ENCODE measurements at places on chromosomes 5 and 9. TPM values are rescaled to one million over a fixed set of nuclear protein-coding genes. Genes with fewer than 3 reads are reported as not detected.

DNA sequence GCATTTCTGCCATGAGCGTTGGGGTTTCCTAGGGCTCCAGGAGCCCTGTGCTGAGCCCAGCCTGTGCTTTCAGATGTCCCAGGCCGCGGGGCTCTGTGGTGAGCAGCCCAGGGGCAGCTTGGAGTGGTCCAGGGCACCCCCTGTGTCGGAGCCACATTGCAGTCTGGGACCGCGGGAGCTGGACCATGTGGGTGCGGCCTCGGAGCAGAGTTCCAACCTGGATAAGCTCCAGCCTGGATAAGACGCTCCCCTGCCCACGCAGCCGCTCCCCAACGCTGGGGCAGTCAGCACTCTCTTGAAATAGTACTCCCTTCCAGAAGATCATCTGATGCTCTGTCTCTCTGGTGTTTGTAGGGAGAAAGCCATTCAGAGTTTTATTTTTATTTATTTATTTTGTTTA, 111.1 kb downstream of the WNK2 start:
- no peak overlapping the region for H3K4me3 ChIP-seq
- no peaks in the 10 kb centered on the region for H3K4me1 ChIP-seq
- H3K27me3 ChIP-seq = peaks cover 18% of the 10 kb centered on the region
- no peaks in the 10 kb centered on the region for H3K36me3 ChIP-seq

The TTC16 gene
- 0.19 TPM for total RNA-seq

The KCNIP1 gene
- total RNA-seq = not detected

The C1QTNF3 gene
- total RNA-seq = 0.49 TPM

The SPATA31C1 gene
- total RNA-seq = not detected

DNA sequence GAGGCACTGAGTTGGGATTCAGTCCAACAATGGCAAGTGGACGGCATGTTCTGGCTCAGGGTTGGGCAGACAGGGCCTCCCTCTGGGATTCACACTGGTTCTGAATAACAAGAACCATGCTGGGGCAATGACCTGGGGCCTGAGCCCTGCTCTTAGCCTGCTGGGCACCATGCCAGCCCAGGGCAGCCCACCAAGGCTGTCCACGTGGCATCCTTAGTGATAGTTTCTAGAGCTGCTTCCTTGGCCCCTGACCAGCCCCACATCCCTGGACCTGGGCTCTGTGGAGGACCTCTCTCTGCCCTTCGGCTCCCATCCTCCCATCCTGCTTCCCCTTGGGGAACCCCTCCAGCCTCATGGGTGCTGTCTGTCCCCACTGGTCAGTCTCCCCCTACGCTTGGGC, 22.3 kb upstream of the OLFM1 start:
- H3K27me3 ChIP-seq = peaks cover 59% of the 10 kb centered on the region
- H3K4me3 ChIP-seq = no peak overlapping the region
- no peaks in the 10 kb centered on the region for H3K36me3 ChIP-seq
- H3K27ac ChIP-seq = no peak overlapping the region
- no peak for DNase-seq

- H3K4me3 ChIP-seq = no peak overlapping the region
- H3K27ac ChIP-seq = peak overlapping the region; percentile 89
- peaks cover 44% of the 10 kb centered on the region for H3K4me1 ChIP-seq
- no peak for DNase-seq
- H3K36me3 ChIP-seq = peaks cover 68% of the 10 kb centered on the region
- no peaks in the 10 kb centered on the region for H3K27me3 ChIP-seq
These were observed 6.9 kb downstream of the GM2A start for GRCh38 chr5:151259931-151260330.

The CAVIN4 gene
- total RNA-seq = 0.49 TPM

The SLC1A1 gene
- not detected for total RNA-seq

- H3K36me3 ChIP-seq = no peaks in the 10 kb centered on the region
- H3K27me3 ChIP-seq = no peaks in the 10 kb centered on the region
- H3K4me1 ChIP-seq = no peaks in the 10 kb centered on the region
- no peak for DNase-seq
- no peak overlapping the region for H3K4me3 ChIP-seq
These were observed 193.3 kb upstream of the SNX2 start for GRCh38 chr5:122581629-122582028.

DNA sequence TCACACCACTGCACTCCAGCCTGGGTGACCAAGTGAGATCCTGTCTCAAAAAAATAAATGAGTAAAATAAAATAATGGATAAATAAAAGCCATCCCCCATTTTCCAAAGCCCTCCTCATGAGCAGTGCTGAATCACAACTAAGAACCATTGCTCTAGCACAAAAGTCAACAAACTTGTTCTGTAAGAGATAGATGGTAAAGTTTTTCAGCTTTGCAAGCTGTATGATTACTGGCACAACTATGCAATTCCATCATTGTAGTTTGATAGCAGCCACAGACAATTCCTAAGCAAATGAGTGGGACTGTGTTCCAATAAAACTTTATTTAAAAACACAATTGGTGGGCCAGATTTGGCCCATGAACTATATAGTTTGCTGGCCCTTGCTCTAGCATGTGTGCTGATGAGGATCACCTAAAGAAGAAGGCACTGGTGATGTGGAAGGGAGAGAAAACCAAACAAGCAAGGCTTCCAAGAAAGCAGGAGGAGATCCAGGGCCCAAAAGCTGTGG, 64.6 kb downstream of the NEURL1B start:
- H3K36me3 ChIP-seq = no peaks in the 10 kb centered on the region
- peaks cover 13% of the 10 kb centered on the region for H3K27me3 ChIP-seq
- H3K4me1 ChIP-seq = peaks cover 15% of the 10 kb centered on the region

DNA sequence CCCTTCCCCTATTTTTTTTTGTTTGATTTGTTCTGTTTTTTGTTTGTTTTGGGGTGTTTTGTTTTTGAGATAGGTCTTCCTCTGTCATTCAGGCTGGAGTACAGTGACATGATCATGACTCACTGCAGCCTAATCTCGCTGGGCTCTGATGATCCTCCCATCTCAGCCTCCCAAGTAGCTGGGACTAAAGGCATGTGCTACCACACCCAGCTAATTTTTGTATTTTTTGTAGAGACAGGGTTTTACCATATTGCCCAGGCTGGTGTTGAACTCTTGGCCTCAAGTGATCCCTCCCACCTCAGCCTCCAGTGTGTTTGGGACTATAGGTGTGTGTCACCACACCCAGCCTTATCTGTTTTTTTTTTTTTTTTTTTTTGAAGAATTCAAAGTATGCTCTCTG, 605.4 kb downstream of the DNAH5 start:
- no peak for DNase-seq
- H3K27me3 ChIP-seq = no peaks in the 10 kb centered on the region
- no peaks in the 10 kb centered on the region for H3K36me3 ChIP-seq
- H3K27ac ChIP-seq = no peak overlapping the region
- H3K4me1 ChIP-seq = no peaks in the 10 kb centered on the region

DNA sequence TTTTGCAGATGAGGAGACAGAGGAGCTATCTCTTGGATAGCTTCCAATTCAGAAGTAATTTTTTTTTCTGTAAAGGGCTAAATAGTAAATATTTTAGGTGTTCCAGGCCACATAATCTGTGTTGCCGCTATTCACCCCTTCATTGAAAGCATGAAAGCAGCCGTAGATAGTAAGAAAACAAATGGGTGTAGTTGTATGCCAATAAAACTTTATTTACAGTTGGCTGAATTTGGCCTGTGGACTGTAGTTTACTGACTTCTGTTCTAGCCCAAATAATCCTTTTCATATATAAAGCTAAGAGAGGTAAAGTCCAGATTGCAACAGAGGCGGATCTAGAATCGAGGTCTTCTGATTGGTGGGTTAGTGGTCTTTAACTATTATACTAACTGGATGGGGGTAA, 128.9 kb downstream of the SLF1 start:
- H3K4me1 ChIP-seq = peaks cover 6% of the 10 kb centered on the region
- H3K27ac ChIP-seq = no peak overlapping the region
- H3K4me3 ChIP-seq = no peak overlapping the region
- H3K36me3 ChIP-seq = no peaks in the 10 kb centered on the region

DNA sequence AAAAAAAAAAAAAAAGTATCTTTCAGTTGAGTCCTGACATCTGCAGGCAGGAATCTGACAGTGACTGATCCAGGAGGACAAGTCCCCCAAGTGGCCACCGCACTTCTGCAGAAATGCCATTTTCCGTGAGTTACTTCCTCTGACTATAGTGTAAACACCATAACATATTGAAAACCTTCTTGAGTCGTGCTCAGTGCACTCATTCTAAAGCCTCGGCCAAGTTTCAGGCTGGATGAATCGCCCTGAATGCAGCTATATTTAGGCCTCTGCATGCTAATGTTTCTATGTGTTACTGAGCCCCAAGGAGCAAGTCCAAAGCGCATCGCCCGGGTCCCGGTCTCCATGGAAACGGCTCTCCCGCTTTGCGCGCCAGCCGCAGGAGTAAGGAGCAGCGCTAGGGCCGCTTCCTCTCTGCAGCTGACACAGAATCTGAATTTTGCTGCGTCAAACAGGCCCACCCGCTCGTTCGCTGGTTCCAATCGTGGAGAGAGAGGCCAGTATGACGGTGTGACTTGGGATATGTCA, 335.4 kb downstream of the MSX2 start:
- H3K27ac ChIP-seq = no peak overlapping the region
- no peak overlapping the region for H3K4me3 ChIP-seq
- DNase-seq = no peak
- H3K36me3 ChIP-seq = no peaks in the 10 kb centered on the region

DNA sequence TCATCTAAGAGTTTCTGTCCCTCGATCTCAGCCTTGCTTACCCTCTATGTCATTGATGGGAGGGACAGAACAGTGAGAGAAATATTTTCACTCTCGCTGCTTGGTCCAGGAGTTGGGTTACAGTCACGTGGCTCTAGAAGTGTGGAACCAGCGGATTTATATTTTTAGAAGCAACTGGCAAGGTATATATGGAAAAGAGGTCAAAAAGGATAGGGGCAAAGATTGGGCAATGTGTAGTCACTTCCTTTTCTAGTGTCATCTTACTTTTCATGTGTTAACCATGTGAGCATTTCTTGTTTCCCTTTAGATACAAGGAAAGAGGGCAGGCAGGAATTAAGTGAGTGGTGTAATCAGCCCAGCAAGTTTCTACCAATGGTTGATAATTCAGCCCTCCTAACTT, 111.5 kb upstream of the ZNF366 start:
- H3K4me3 ChIP-seq = no peak overlapping the region
- no peaks in the 10 kb centered on the region for H3K27me3 ChIP-seq
- no peak overlapping the region for H3K27ac ChIP-seq
- peak; percentile 81 for DNase-seq
- H3K4me1 ChIP-seq = peaks cover 6% of the 10 kb centered on the region

DNA sequence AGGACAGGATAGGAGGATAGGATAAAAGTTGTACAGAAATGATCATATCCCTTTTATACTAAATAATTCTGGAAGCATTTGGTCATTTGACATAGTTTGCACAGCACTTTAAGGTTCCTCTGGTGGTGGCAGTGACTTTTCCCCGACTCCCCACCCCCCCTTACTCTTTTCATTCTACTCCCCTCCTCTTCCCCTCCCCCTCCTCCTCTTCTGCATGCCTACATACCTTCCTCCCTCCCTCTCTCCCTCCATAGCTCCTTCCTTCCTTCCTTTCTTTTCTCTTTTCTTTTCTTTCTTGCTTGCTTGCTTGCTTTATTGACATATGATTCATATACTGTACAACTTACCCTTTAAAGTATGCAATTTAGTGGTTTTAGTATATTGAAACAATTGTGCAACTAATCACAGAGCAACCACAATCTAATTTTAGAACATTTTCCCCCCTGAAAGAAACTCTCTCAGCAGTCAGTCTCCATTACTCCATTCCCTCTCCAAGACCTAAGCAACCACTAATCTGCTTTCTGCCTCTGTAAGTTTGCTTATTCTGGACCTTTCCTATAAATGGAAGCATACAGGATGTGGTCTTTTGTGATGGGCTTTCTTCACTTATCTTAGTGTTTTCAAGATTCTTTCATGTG, 159.0 kb downstream of the HACD4 start:
- H3K27ac ChIP-seq = peak overlapping the region; percentile 0
- H3K27me3 ChIP-seq = no peaks in the 10 kb centered on the region
- DNase-seq = peak; percentile 40
- H3K4me1 ChIP-seq = peaks cover 6% of the 10 kb centered on the region

Data from MCF 10A (cell line).